ENCODE measurements at places on chromosomes 11 and 22. TPM values are rescaled to one million over a fixed set of nuclear protein-coding genes. Genes with fewer than 3 reads are reported as not detected.

Gene ACR
- not detected for total RNA-seq

Gene OR8D4
- total RNA-seq, result not detected

Gene CCDC87
- 0.28 TPM for total RNA-seq

Gene DEFB131B
- total RNA-seq, result not detected

Gene KDM4E
- not detected for total RNA-seq

Gene DAGLA
- total RNA-seq, result 1.3 TPM

Gene ZFTA
- total RNA-seq, result 10.2 TPM

Gene GPHA2
- not detected for total RNA-seq

All from smooth muscle cell of bladder (primary cell).